ENCODE measurements at places on chromosomes 3 and 15. TPM values are rescaled to one million over a fixed set of nuclear protein-coding genes. Genes with fewer than 3 reads are reported as not detected.

KIF15 gene
- polyA plus RNA-seq = 9.2 TPM

SLC25A38 gene
- 19.1 TPM for polyA plus RNA-seq

FOXL2 gene
- not detected for polyA plus RNA-seq

JAGN1 gene
- polyA plus RNA-seq = 31.7 TPM

DNA sequence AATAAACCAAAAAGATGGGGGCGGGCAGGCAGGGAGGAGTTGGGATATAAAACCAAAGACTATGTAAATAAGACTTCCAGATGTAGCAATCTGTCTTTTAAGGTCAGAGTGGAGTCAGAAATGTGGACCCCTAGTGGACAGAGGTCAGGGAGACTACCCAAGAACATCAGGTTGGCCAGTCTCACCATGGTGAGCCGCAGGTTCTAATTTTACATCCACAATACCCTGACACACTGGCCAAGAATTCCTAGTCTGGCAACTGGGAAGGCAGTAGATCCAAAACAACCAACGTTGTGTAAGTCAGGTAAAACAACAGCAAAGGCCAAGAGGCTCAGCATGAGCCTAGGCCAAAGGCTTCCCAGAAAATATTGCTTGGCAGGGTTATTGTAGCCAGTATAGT lies 203.4 kb downstream of the FOXP1 start:
- no peak for DNase-seq

DNA sequence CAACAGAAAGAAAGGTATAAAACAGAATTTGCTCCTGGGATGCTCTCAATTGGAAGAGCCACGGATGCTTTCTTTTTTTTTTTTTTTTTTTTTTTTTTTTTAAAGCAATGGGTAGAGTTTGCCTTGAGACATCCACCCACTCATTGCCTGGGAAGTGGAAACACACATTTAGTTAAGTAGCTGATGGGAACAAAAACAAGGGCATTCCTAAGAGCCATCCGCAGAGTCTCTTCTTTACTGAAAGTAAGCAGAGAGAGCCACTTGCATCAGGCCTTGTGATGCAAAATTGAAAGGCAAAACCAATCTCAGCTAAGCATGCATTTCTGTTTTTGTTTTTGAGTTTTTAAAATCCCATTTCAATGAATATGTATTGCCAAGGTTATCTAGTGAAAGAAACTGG lies 787.9 kb upstream of the LMCD1 start:
- DNase-seq = no peak

GRCh38 chr15:85324202-85324601 lies 56.2 kb upstream of the AKAP13 start:
- no peak for DNase-seq

- DNase-seq = no peak
These were observed 224.3 kb upstream of the P2RY1 start for GRCh38 chr3:152610622-152611021.

- no peak for DNase-seq
These were observed 16.4 kb downstream of the LDHAL6B start for GRCh38 chr15:59222906-59223550.

- no peak for DNase-seq
These were observed 1.6 kb downstream of the NXPE3 start for GRCh38 chr3:101780661-101781060.

DNA sequence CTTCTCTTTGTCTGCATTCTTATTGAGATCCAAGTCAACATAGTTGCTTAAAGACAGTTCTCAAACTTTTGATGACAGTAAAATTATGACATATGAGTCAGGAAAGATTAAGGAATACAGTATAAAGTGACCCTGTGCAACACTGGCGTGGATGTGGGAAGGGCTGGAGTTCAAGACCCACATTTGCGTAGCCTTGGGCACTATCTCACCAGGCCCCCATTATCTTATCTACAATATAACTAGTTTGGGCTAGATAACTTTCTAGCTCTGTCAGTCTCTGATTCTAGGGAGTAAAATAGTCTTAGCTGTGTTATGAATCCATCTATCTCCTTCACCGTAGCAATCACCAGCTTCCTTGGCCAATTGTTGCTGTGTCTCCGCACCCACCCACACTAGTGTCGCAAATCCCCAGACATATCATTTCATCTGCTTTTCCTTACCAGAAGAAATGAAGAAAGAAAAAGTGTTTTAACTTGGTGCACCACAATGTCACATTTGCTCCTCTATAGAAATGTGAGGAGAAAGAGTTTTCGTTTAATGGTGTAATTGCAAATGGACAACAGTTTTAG lies 14.9 kb upstream of the TM4SF4 start:
- no peak for DNase-seq

DNA sequence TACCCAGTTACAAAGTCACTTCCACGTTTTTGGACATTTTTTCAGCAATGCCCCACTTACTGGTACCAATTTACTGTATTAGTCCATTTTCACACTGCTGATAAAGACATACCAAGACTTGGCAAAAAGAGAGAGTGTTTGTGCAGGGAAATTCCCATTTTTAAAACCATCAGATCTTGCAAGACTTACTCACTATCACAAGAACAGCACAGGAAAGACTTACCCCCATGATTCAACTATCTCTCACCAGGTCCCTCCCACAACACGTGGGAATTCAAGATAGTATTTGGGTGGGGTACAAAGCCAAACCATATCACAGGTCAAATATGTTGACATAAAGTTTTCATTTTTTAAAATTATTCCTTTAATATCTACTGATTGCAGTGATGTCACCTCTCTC lies 16.2 kb upstream of the ABI3BP start:
- DNase-seq = no peak

DNA sequence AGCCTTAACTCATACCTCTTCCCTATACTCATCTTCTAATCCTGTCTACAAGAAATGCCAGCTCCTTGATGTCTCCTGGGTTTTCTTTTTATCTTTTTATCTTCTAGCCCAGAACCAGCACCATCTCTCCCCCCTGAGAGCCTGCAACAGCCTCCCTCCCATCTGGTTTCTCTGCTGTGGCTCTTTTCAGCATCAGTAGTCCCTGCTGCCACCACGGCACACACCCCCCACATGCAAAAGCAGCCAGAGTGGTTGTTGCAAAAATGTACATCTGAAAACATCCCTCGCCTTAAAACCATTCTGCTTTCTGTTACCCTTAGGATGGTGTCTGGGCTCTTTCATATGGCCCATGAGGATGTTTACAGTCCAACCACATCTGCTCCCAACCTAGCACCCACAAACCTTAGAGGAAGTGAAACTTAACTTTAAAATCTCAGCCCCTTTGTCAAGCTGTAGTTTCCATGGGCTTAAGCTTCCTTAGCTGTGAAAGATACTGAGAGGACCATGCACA lies 775 bp downstream of the TTC21A start:
- DNase-seq = no peak

DNA sequence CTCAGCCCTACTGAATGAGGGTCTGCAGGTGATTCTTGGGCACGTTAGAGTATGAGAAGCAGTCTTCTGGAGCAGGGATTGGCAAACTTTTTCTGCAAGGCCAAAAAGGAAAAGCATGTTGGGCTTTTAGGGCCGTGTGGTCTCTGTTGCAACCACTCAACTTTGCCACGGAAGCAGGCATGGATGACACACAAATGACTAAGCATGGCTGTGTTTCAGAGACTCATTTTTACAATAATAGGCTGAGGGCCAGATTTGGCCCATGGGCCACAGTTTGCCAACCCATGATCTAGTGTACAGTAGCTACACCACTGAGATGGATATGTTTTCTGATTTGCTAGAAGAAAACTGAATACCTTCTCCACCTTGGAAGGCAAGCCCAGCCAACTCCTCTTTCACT lies 66.1 kb upstream of the PRICKLE2 start:
- DNase-seq = no peak

DNA sequence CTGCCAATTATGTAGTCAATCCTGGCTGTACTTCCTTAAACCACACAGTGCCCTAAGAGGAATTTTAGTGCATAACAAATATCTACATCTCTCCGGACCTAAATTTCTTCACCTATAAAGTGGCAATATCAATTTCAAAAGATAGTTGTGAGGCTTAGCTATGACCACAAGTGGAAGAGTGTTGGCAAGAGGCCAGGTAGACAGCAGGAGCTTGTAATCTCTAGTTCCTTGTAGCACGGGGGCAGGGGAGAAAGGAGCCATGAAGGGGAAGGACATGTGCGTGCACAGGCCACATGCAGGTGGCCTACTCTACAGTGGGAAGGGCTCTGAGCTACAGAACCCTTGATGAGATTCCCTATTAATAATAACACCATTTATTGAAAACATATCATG lies 269.7 kb downstream of the ABHD5 start:
- DNase-seq = peak; percentile 5
